Mononuclear cell (primary cell): ENCODE measurements at places on chromosomes 11 and 22. TPM values are rescaled to one million over a fixed set of nuclear protein-coding genes. Genes with fewer than 3 reads are reported as not detected.

C11orf16 gene
- not detected for total RNA-seq

LDLRAD3 gene
- total RNA-seq = 3.1 TPM

SLC43A3 gene
- total RNA-seq = 41.9 TPM

ARHGEF17 gene
- 0.31 TPM for total RNA-seq

SNRPD3 gene
- total RNA-seq = 57.9 TPM

TMEM45B gene
- 3.5 TPM for total RNA-seq
